ENCODE measurements at places on chromosomes 4 and X. TPM values are rescaled to one million over a fixed set of nuclear protein-coding genes. Genes with fewer than 3 reads are reported as not detected.

The LINC00632 gene
- total RNA-seq = 116 TPM

The FAM149A gene
- 40.5 TPM for total RNA-seq

The ZNF41 gene
- 15.7 TPM for total RNA-seq

The TKTL2 gene
- total RNA-seq = not detected

The TIMM17B gene
- 50.6 TPM for total RNA-seq

The ATP8A1 gene
- 12.5 TPM for total RNA-seq

The ZMAT1 gene
- 23.1 TPM for total RNA-seq

The SSX4B gene
- not detected for total RNA-seq

The NAA11 gene
- not detected for total RNA-seq

The CCSER1 gene
- 94.5 TPM for total RNA-seq

The TREX2 gene
- 2.1 TPM for total RNA-seq

The STK32B gene
- total RNA-seq = 0.94 TPM

The F8A2 gene
- total RNA-seq = not detected

The MAGED4B gene
- total RNA-seq = 8.3 TPM

The ABHD18 gene
- 15.3 TPM for total RNA-seq

The LDB2 gene
- 63.3 TPM for total RNA-seq

The CENPI gene
- total RNA-seq = 2.3 TPM

The GRIA2 gene
- total RNA-seq = 0.18 TPM

The PRICKLE3 gene
- 24.7 TPM for total RNA-seq

The FAM184B gene
- not detected for total RNA-seq

The USP27X gene
- total RNA-seq = 2.4 TPM

The DEFB131A gene
- not detected for total RNA-seq

The TLL1 gene
- 7.9 TPM for total RNA-seq

The PLS3 gene
- total RNA-seq = 119 TPM

The CT45A9 gene
- not detected for total RNA-seq

The FHIP1A gene
- total RNA-seq = 25.0 TPM

The LARP1B gene
- 30.3 TPM for total RNA-seq

The SRPX2 gene
- 89.0 TPM for total RNA-seq

The CT45A1 gene
- not detected for total RNA-seq

The HEPH gene
- 15.7 TPM for total RNA-seq

The NHSL2 gene
- total RNA-seq = 14.6 TPM

The ESX1 gene
- not detected for total RNA-seq
